K562 (cell line): ENCODE measurements at places on chromosomes 4 and X. TPM values are rescaled to one million over a fixed set of nuclear protein-coding genes. Genes with fewer than 3 reads are reported as not detected.

DNA sequence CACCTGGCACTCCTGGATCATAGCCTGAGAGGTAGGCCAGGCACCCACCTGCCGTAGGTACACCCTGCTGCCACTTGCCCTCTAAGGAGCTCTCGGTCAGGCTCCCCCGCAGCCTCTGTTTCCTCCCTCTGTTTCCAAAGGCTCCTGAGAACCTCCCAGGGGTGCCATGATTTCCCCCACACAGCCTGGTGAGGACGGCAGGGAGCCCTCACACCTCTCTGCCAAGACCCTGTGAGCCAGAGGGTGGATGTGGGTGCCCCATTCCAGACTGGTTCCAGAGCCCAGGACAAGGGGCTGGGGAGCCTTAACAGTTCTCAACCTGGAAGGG is 1.6 kb upstream of the ABLIM2 start:
- no peak for DNase-seq

GRCh38 chr4:39976945-39977488 is 694 bp downstream of the PDS5A start:
- DNase-seq: no peak

GRCh38 chrX:153381684-153382532 is 19.2 kb downstream of the PNMA6E start:
- DNase-seq: peak; percentile 63

The NSUN7 gene
- not detected in 2 replicates for total RNA-seq

- DNase-seq: no peak
These were observed 139.7 kb downstream of the LRBA start for GRCh38 chr4:150875367-150875766.

The CSAG2 gene
- not detected in 2 replicates for total RNA-seq

The HPSE gene
- 0.20 and 0.22 TPM in 2 replicates for total RNA-seq

GRCh38 chrX:2561456-2561855 is 60.7 kb upstream of the DHRSX start:
- no peak for DNase-seq

DNA sequence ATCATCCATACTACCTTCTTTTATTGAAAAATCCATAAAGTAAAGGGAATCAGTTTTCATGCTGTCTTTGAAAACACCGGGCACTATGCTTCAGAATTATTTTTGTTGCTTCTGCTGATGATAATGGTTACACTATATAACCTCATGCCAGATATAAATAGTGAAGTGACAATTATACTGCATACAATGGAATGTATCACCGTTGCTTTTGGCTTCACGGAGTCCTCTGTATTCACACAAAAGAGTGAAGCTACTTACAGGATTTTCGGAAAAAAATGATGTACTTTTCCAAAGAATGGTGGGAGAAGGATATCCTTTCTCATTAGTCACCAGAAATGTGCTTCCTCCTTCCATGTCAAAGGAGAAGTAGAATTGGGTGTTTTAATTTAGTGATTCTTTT is 159.1 kb upstream of the PITX2 start:
- DNase-seq: no peak

- no peak for DNase-seq
These were observed 142.7 kb downstream of the RPA4 start for GRCh38 chrX:97026406-97026805.

GRCh38 chr4:174275101-174275500 is 8.4 kb downstream of the FBXO8 start:
- DNase-seq: no peak

The NXF2 gene
- 0.31 TPM in 1 of 2 replicates, not detected in the other for total RNA-seq

DNA sequence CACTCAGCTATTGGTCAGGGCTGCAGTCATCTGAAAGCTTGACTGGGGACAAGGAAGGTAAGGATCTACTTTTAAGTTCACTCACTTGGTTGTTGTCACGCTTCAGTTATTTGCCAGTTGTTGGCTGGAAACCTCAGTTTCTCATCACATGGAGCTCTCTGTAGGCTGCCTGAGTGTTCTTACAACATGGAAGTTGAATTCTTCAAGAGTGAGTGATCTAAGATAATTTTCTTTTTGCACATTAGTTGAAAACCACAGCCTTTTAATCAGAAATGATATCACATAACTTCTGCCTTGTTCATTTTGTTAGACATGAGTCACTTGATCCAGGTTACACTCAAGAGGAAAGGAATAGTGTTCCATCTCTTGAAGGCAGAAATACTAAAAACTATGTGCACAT is 552.7 kb downstream of the RAPGEF2 start:
- no peak for DNase-seq

The TLL1 gene
- not detected in 2 replicates for total RNA-seq

DNA sequence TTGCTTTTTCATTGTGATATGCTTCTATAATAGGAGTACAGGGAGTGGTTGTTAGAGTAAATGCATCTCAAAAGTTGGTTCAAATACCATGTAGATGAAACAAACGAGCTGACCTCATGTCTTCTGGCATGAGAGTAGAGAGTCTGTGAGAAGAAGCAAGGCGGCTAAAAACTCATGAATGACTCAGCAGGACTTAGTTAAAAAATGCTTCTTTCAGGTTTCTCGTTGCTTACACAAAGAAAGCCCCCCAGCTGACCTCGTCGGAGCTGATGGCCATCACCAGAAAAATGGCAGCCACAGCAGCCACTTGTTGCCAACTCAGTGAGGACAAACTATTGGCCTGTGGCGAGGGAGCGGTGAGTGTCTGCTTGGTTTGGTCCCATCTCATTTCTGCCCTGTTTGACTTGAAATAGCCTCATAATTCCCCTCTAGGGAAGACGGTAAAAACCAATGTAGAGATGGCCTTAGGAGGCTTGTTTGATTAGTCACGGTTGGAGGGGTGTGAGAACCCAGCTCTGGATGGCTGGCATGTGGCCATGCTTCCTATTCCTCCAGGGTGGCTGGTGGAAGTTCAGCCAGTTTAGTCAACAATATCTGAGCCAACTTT is 14.5 kb downstream of the AFP start:
- peak; percentile 62 for DNase-seq

- no peak for DNase-seq
These were observed 926 bp downstream of the NDP start for GRCh38 chrX:43971966-43972961.

The S100P gene
- 13.2 and 16.8 TPM in 2 replicates for total RNA-seq

GRCh38 chr4:164931551-164932324 is 45.7 kb downstream of the TRIM61 start:
- no peak for DNase-seq

The AFM gene
- 0.07 TPM in 1 of 2 replicates, not detected in the other for total RNA-seq

DNA sequence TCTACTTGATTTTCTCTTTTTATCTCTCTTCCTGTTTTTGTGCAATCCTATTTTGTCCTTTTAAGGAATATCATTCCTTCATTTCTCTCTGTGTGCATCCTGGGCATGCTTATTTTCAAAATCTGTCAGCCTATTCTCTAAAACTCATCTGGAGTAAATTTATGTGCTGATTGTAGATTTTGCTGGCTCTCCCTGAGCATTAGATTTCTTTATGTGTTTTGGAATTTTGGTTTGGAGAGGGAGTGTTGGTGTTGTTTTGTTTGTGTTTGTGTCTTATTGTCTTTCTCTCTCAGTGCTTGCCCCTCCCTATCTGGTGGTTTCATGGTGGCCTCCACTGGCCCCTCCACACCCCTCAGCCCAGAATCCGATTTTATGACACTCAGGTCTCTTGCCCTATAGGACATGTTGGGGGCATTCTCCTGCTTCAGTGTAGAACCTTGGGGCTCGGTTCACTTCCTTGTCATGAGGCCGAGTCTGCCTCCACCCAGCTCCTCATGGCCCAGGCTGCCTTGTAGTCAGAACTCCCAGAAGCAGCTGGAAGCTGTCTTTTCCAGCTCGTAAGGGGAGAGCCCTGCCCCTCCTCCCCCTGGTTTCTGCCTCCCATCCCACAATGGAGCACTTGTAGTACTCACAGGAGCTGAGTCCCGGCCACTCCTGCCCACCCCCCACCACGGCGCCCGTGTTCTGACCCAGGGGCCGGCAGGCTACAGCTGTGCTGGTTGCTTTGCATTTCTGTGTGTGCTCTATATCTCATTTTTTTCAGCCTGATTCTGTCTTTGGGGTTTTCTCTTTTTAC is 24.5 kb upstream of the PJA1 start:
- no peak for DNase-seq

The ALB gene
- 18.5 and 24.2 TPM in 2 replicates for total RNA-seq

DNA sequence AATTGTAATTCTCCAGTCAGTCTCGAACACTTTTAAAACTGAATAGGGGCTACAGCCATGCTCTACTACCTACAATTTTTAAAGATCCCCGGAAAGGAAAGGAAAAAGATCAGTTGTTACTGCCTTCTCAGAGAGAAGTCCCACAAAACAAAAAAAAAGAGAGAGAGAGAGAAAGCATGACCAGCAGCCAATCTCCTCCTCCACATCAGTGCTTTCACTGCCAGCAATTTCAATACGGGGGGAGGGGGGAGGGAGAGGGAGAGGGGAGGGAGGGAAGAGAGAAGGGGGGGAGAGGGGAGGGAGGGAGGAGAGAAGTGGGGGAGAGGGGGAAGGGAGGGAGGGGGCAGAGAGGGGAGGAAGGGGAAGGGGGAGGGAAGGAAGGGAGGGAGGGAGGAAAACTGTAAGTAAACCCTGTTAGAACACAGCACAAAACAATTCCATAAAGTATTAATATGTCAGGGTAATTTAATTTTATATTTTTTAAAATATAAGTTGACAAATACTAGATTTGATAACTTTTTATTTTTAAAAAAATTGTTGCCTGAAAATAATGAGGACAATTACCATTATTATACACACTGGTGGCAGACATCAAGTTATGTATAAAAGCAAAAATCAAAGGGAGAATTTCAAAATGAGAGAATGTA is 108.0 kb downstream of the LRBA start:
- peak; percentile 54 for DNase-seq

The TMPRSS11A gene
- not detected in 2 replicates for total RNA-seq

GRCh38 chr4:42330002-42330592 is 67.2 kb upstream of the SHISA3 start:
- no peak for DNase-seq

DNA sequence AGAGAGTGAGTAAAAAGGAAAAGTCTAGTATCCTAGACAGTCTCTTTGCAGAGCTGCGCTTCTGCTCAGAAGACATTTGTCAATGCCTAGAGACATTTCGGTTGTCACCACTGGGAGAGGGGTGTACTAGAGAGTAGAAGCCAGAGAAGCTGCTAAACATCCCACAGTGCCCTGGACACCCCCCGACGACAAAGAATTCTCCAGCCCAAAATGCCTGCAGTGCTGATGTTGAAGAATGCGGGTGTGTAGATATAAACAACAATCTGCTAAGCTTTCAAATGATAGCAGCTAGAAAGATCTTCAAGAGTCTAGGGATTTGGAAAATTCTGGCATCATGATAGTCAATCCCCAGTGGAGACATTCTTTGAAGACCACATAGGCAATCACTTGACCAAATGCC is 90.1 kb downstream of the PALLD start:
- no peak for DNase-seq

The PAGE2B gene
- 8.6 and 9.3 TPM in 2 replicates for total RNA-seq

GRCh38 chr4:57462843-57463242 is 352.7 kb upstream of the IGFBP7 start:
- DNase-seq: no peak

DNA sequence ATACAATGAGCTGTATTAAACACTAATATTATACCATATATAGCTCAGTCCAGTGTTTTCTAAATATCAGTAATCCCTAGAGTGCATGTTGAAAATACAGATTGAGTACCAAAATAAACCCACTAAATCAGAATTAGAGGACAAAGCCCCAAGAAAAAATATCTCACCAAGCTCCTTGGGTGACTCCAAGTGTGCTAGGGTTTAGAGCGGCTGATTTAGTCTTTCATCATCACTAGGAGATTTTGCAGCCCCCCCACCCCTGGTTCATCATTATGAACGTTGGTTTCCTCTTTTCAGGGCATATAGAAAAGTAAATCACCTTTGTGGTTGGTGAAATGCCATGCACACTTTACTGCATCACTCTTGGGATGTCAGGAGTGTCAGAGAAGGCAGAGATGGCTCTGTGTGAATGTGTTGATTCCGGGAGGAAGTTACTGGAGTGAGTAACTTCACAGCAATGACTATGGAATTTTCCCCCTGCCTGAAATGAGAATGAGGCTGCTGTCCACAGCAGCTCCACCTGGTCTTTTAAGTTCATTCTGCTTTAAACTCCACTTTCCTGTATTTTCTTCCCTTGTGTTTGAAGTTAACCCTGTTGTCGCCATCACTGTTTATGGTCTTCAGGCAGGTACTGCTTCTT is 25.2 kb upstream of the ANAPC4 start:
- no peak for DNase-seq

The SLC38A5 gene
- 213 and 228 TPM in 2 replicates for total RNA-seq

GRCh38 chrX:40152173-40152711 is 54.5 kb upstream of the BCOR start:
- no peak for DNase-seq

DNA sequence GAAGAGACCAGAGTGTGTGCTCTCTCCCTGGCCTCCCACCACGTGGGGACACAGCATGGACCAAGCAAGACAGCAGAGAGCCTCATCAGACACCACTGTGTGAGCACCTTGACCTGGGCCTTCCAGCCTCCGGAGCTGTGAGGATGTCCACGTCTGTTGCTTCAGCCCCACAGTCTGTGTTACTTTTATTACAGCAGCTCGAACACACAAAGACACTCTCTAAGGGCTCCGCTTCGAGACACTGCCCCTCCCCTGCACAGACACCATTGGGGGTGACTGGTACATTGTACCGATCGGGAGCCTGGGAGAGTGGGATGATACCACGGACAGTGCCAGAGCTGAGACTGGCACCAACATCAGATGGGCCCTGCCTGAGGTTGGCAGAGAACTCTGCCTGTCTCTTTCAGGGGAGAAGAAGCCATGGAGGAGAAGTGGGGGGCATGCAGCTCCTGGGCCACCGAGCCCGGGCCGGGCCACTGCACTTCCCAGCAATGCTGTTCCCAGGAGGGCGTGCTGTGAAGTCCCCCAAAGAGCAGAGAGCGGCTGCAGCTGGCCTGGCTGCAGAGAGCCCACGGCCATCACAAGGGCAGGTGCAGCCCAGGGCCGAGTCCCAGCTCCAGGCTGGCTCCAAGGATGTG is 48.1 kb upstream of the HMX1 start:
- no peak for DNase-seq

DNA sequence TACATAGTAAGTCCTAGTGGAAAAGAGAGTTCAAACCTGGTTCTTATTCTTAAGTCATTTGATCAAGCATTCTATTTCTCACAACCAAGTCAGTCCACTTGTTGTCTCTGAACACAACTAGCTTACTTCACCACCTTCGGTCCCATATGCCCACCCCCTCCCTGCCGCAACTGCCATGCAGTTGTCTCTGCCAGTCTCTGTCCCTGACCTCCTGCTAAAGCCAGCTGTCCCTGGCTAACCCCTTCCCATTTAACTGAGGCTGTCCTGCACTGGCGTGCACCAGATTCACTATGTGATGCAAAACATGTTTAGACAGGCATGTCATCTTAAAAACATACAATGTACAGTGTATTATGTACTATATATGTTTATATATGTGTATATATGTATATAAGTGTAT is 12.7 kb downstream of the FRAS1 start:
- no peak for DNase-seq
